Esophagus squamous epithelium (tissue), 5 donors: ENCODE measurements at places on chromosomes 1 and 21.

DNA sequence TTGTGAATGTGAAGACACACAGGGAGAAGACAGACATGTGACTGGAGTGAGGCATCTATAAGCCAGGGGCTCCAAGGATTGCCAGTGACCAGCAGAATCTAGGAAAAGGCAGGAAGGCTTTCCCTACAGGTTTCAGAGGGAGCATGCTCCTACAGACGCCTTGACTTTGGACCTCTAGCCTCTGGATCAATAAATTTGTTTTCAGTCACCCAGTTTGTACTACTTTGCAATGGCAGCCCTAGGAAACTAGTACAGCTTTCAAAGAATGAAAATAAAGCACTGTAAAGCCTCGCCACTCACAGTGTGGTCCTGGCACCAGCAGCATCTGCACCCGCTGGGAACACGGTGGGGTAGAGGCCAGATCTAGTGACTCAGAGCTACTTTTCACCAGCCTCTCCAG, 510.0 kb downstream of the LTN1 start:
- no peak for DNase-seq

- DNase-seq, result no peak
Observed at GRCh38 chr1:185432948-185433347, 115.9 kb upstream of the IVNS1ABP start.

- DNase-seq, result no peak
Observed at GRCh38 chr21:15000081-15000480, 64.7 kb downstream of the NRIP1 start.

- DNase-seq, result no peak
Observed at GRCh38 chr1:231612393-231613089, 14.0 kb upstream of the DISC1 start.

DNA sequence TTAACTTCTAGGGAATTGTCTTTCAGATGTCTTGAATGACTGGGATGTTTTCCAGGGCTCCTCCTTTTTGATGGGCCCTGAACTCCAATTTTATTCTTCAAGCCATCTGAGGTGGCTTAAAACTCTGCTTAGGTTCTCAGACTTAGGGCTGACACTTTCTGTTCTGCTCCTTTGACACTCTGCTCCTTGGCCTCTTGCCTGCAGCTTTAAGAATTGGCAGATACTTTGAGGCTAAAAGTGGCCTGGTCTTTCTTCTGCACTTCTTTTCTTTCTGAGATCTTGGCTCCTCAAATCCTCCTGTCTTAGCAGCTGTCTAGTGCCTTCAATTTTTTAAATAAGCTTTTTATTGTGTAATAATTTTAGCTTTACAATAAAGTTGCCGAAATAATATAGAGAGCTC, 294.6 kb downstream of the RPS6KC1 start:
- DNase-seq, result no peak

- DNase-seq, result no peak
Observed at GRCh38 chr1:205537386-205538018, 33.0 kb downstream of the CDK18 start.

DNA sequence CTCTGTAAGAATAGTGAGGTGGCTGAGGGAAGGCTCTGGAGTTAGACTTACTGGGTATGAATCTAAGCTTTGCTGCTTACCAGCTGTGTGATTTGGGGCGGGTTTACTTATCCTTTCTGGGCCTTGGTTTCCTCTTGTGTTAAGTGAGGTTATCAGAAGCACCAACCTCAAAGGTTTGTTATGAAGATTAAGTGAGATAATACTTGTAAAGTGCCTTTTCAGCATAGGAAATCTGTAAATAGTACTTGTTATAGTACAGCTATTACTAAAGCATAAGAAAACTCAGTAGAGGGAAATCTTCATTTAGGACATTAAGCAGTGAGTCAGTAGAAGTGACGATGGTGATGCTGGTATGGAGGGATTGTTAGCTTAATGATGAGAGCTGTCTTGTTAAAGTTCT, 12.1 kb downstream of the HHAT start:
- no peak for DNase-seq

DNA sequence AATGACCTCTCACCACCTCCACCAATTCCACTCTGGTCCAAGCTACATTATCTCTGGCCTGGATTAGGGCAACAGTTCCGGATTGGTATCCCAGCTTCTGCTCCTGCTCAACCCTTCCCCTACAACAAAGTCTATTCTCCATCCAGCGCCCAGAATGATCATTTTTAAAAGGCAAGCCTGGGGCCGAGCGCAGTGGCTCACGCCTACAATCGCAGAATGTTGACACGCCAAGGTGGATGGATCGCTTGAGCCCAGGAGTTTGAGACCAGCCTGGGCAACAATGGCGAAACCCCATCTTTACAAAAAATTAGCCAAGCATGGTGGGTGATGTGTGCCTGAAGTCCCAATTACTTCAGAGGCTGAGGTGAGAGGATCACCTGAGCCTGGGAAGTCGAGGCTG, 2.2 kb downstream of the LYST start:
- DNase-seq, result no peak

GRCh38 chr1:43337588-43337987, at the start of gene MPL:
MPL (plus strand) TSS chr1:43337818; CDS start chr1:43337849, 31 bp downstream.
- DNase-seq, result no peak

DNA sequence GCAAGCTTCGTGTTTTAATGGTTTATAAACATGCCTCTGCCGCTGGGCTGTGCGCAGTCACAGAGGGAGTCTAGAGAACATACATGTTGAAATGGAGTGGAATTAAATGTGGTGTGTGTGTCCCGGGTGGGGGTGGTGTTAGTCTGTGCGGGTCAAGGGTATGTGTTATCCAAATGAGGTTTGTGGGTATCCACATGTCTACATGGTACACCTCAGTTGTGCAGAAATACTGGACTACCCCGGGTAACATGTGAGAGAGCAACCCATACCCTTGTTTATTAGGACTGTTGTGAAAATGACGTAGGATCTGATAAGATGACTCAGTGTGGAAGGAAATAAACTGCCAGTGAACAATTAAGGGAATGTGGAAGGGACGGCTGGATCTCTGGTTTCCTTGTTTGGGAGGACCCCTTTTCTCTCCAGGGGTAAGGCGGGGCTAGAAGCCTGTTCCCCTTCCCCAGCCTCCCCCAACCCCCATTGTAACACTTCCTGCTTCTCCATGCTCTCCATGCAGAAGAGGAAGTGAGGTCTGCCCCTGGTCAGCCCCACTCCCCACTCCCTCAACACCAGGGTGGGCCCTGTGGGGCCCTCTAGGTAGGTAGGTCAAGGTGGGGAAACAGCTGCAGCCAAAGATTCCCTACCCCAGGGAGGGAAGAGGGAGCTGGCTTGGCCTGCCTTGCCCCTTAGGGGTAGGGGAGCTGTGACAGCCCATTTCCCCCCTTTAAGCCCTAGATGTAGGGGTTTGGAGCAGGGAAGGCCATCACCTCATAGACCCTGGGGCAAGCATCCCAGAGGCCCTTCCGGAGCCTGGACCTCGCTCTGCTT, 690 bp downstream of the EPS8L3 start:
- no peak for DNase-seq

- DNase-seq, result no peak
Observed at GRCh38 chr1:174998569-174999215, 1.1 kb upstream of the CACYBP start.

GRCh38 chr1:179082999-179083335, 1.1 kb downstream of the TOR3A start:
- no peak for DNase-seq

DNA sequence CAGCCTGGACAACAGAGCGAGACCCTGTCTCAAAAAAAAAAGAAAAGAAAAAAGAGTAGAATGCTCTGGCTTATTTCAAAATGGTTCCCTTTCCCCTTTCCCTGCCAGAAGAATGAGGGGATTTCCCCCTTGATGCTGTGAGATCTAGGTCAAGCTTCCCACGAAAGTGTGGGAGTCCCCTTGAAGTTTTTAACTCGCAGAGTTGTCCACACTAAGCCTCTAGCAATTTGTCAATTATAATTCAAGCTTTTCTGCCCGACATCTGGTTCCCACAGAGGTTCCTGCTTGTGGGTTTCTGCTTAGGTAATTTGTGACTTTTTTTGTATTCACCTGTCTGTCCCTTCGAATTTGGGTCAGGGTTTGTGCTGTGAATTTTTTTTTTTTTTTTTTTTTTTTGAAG, 62.8 kb downstream of the ZFYVE9 start:
- no peak for DNase-seq

GRCh38 chr1:152449661-152450060, 35.6 kb upstream of the CRNN start:
- DNase-seq, result no peak

- no peak for DNase-seq
Observed at GRCh38 chr1:9280015-9280860, 12.5 kb upstream of the SPSB1 start.

DNA sequence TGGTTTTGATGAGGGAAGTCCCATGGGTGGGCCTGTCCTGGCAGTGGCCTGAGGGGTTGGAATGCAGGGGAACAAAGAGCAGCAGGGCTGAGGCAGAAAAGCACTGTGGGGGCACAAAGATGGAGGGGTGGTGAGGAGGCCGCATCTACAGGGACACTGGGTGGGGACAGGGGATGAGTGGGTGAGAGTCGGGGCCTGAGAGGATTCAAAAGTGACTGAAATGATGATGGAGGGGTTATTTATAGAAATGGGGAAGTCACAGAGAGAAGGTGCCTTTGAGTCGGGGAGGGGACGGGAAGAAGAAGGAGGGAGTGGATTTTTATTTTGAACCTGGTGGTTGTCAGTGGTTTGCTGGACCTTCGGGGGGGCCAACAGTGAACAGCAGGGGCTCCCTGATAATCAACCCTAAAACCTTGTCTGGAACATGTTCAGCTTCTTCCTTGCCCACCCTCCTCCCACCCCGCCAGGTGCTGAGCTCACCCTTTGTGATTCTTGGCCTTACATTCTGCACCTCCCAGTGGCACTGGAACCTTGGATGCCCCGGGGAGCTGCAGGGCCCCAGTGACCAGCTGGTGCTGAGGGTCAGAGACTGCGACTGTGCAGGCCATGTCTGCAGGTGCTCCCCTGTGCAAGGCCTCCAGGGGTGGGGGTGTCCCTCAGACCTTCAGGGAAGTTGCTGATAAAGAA, 42.9 kb downstream of the IER5 start:
- no peak for DNase-seq

DNA sequence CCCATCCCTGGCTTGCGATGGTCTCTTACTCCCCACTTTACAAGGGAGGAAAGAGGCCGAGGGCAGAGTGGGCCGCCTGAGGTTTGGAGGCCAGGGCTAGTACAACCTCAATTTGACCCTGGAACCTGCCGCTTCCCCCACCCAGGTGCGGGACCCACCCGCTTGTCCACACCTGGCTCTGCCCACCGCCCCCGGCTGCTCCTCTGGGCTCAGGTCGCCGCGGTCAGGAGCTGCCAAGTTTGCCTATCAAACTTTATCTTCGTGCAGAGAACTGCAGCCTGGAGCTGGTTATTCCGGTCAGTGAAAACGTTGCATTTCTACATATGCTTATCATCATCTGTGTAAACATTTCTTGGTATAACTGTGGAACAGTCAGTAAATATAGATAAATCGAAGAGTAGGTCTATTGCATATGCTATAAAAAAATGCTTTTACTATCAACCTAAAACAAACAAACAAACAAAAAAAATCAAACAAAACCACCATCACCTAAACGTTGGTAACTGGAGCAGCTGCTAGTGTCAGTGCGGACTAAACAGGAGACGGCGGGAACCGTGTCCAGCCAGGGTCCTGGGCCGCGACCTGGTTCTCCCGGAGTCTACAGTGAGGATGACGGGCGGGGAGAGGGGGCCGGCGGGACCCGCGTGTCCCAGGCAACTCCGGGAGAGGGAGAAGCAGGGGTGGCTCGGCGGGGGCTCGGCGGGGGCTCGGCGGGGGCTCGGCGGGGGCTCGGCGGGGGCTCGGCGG, 906 bp upstream of the ADARB1 start:
- DNase-seq, result no peak

DNA sequence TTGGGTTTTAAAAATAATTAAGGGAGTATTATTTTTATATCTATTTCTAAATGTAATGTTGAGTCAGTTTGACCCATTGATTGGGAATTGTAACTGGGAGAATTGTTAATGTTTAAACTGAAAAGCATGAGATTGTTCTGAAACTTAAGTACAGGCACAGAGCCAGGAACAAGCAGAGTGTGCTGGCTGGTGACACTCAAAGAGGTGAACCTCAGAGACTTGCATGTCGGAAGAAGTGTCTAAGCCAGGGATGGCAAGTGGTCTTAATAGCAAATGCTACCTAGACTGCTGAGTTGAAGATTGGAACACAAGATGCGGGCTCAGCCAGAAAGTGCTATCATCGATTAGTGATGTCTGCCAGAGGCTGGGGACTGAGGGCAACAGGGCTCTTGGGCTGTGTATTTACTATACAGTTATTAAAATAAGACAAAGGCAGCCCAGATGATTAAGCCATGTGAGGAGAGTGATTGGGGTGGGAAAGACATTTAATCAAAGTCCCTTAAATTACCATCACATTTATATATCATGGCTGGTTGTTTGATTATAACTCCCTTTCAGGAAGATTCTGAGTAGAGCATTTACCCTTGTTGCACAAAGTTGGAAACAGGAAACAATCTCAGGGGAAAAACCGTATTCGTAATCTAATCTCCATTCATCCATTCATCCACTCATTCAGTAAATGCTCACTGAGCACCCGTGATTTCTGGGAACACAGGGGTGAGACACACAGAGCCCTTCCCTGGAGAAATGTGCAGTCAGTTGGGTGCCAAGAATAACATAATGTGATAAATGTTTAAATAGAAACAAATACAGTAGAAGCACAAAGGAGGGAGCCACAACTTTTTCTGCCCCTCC, 42.8 kb downstream of the C8A start:
- no peak for DNase-seq

DNA sequence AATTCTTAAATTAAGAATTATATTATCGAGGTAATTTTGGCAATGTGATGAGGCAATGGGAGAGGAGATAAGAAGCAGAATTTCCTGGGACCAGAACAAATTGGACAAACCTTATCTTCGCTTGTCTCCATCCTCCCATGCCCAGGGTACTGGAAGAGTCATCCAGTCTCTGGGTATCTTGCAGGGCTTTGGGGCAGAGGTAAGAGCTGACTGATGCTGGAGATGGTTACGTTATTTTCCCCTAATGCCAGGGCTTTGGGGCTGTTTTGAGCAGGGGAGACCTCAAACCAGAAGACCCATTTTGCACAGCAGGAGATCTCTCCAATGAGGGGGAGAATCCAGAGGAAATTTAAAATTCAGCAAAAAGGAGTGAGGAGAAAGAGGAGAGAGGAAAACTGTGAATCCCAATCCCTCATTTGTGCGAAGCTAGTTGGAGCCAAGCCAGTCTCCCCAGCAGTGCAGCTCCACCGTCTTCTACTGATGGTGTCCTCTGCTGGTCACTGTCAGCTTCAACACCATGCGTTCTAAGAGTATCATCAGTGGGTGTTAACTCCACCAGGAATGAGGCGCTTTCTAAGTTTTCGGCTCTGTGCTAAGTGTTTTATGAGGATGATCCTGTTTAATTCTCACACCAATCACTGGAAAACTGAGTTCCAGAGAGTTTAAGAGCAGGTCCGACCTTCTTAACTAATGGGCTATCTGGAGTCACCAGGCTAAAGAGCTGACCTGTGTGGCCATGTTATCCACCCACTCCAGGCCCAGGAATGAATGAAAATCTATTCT, 86.8 kb upstream of the CD34 start:
- DNase-seq, result no peak

GRCh38 chr1:151790940-151791651, 796 bp upstream of the TDRKH start:
- DNase-seq, result no peak
